ENCODE measurements at places on chromosomes 5 and 9. TPM values are rescaled to one million over a fixed set of nuclear protein-coding genes. Genes with fewer than 3 reads are reported as not detected.

Gene PCDHAC1
- 0.16 TPM for total RNA-seq

Gene STPG3
- not detected for total RNA-seq

Gene RMRP
- total RNA-seq: 1,810 TPM

Gene TAL2
- not detected for total RNA-seq

Gene APBA1
- total RNA-seq: 1.7 TPM

Gene WDR36
- 24.8 TPM for total RNA-seq

Gene PCDHA1
- not detected for total RNA-seq

Gene CDKN2A
- total RNA-seq: 47.6 TPM

Gene SOHLH1
- not detected for total RNA-seq

Gene NSUN2
- total RNA-seq: 43.7 TPM

Gene SAPCD2
- 4.0 TPM for total RNA-seq

Gene DRD1
- not detected for total RNA-seq

Gene FOXD4L3
- not detected for total RNA-seq

Gene HSPB3
- total RNA-seq: not detected

Gene NSG2
- total RNA-seq: not detected

Gene PCDHA3
- not detected for total RNA-seq

Gene CCDC171
- 0.49 TPM for total RNA-seq

Gene CA9
- 2.1 TPM for total RNA-seq

Gene MAN2A1
- 64.6 TPM for total RNA-seq

Gene CD14
- 0.76 TPM for total RNA-seq

Gene SLC4A9
- not detected for total RNA-seq

Gene CPLANE1
- total RNA-seq: 7.6 TPM

Gene GRM6
- total RNA-seq: not detected

Gene WDR38
- not detected for total RNA-seq

Gene SLC36A2
- total RNA-seq: not detected

Gene PDCD1LG2
- 10.8 TPM for total RNA-seq

All from hair follicular keratinocyte (primary cell).